ENCODE measurements at places on chromosomes 16 and 17.
A peak's percentile ranks its signal among the peaks of the same experiment; 100 is the strongest.

DNA sequence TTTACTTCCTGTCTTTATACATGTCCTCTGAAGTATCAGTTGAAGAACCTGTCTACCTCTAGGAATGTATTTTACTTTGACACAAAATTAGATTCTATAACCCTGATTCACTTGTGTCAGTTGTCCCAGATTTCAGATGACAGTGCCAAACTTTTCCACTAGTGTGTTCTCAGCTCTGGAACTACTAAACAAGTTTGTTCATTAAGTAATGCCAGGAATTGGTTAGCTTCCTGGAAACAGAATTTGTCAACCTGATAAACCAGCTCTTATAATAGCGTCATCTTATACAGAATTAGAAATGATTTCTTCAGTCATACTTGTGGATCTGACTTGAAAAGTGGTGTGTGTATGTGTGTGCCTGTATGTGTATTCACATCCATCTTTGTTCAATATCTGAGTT, 7.4 kb downstream of the MAP3K3 start:
- no peak for DNase-seq

DNA sequence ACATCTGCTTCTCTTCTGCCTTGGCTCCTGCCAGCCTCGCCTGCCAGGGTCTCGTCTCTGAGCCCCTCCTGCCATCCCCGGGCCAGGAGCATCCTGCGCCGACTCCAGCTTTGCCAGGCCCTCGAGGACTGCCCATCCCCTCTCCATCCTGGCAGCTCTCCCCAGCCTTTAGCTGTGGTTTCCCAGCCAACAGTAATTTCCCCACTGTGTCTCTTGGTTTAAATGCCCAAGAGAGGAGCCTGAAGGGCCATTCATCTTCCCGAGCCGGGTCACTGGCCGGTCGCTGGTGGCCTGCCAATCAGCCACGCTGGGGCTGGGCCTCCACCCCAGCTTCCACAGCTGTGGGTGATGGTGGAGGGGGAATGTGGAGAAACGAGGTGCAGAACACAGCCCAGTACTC, 47.8 kb downstream of the MRC2 start:
- DNase-seq: no peak

DNA sequence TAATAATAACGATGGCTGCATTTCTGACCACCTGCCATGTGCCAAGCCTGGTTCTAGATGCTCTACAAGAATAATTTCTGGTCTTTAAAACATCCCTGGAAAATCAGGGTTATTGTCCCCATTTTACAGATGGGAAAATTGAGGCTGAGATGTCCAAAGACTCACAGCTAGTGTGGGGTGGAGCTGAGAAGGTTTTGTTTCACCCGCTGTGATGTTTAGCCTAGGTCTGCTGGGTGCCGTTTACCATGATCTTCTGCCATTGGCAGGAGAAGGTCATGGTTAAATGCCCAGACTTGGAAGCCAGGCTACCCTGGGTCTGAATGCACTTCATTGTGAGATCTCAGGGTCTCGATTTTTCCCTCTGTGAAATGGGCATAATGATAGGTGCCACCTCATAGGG, 159.1 kb upstream of the PLCG2 start:
- DNase-seq: no peak

- DNase-seq: peak; percentile 14
These were observed 31.1 kb downstream of the RANBP10 start for GRCh38 chr16:67775273-67775672.

All from fibroblast of skin of abdomen (primary cell).